Stimulated activated CD4-positive, alpha-beta T cell treated with anti-CD3 and anti-CD28 coated beads, TNF-alpha, amount 100 ng/mL, for 1 hour (primary cell): ENCODE measurements at places on chromosomes 1 and 21.

- no peak for DNase-seq
These were observed 238.0 kb downstream of the NTNG1 start for GRCh38 chr1:107378866-107379265.

- DNase-seq = no peak
These were observed 828 bp upstream of the MYBPH start for GRCh38 chr1:203176273-203177035.

GRCh38 chr1:233245191-233245765, 50.2 kb downstream of the PCNX2 start:
- DNase-seq = no peak

DNA sequence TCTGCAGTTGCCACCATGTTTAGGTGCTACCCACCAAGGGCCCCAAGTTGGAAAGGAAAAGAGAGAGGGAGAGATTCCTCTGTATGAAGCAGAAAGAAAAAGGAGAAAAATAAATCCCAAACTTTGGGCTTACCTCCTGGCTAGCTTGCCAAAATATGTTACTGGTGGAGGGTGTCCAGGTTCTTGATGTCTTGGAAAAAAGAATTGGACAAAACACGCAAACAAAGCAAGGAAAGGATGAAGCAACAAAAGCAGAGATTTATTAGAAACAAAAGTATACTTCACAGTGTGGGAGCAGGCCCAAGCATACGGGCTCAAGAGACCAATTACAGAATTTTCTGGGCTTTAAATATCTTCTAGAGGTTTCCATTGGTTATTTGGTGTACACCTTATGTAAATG, 204.5 kb upstream of the LRRC7 start:
- DNase-seq = no peak

DNA sequence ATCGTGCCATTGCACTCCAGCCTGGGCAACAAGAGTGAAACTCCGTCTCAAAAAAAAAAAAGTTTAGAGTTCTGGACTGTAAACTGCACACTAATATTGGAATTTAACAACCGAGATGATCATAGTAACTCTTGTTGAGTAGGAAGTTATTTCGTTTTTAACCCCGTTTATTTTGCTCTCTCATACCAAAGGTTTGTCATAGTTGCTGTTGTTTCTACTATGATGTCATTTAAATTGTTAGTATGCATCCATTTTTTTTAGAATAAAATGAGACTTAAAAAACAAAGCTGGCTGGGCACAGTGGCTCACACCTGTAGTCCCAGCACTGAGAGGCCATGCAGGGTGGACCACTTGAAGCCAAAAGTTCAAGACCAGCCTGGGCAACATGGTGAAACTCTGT, 49.3 kb downstream of the DOP1B start:
- no peak for DNase-seq
